Hematopoietic multipotent progenitor cell treated with erythropoietin and hydrocortisone succinate and interleukin-3 and kit ligand, for 4 days (in vitro differentiated cells): ENCODE measurements at places on chromosomes 12 and 14.
A peak's percentile ranks its signal among the peaks of the same experiment; 100 is the strongest.

DNA sequence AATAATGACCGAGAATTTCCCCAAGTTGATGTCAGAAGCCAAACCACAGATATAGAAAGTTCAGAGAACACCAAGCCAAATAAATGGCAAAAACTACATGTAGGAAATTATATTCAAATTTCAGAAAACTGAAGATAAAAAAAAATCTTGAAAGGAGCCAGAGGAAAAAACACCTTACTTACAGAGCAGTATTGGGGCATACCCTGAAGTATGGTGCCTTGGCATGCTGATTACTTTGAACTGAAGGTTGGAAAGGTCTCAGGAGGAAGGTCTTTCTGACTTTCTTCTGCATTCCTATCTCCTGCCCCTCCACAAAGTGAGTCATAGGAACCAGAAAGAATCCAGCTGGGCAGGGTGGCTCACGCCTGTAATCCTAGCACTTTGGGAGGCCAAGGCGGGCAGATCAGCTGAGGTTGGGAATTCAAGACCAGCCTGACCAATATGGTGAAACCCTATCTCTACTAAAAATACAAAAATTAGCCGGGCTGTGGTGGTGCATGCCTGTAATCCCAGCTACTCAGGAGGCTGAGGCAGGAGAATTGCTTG is 8.8 kb upstream of the FGF6 start:
- DNase-seq, result no peak

GRCh38 chr14:23357261-23357660 is 4.6 kb upstream of the SLC22A17 start:
- no peak for DNase-seq

GRCh38 chr12:103503546-103504480 is 8.0 kb upstream of the C12orf42 start:
- DNase-seq, result peak; percentile 71

GRCh38 chr12:69474456-69474855 is 4.3 kb downstream of the FRS2 start:
- no peak for DNase-seq

DNA sequence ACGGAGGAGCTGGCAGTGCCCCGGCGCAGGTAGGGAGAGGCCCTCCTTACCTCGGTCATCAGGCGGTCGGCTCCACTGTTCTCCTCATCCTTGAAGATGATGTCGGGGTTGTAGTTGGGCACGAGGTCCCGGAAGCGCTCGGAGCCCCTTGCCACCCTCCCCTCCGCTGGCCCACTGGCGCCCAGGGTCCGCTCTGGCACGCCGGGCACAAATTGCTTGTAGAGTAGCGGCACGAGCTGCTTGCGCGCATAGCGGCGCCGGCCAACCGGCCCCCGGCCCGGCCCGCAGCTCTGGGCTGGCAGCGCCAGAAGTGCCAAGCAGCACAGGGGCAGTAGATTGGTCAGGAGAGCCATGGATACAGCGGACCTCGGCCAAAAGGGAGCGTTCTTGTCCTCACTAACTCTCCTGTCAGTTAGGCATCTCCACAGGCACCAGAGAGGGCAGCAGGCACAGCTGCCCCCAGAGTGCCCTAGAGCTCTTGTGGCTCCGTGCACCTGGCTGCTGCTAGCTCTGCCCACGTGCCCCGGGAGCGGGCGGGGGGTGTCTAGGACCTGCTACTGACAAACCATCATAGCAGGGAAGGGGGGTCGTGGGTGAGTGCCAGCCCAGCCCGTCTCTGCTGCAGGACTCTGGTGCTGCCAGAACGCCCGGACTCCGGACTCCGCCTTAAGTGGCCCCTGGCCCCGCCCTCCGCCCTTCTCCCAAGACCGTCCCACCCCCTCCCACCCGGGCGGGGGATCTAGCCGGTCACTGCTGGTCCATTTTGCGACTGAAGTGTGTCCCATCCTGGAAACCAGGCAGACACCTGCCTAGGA is at the start of gene DHH:
Gene DHH (minus strand): TSS at position 642 of the 815 bp plus-strand sequence. CDS start 289 bp downstream, at position 353.
- peak; percentile 31 for DNase-seq

- no peak for DNase-seq
These were observed 484.1 kb downstream of the GLT1D1 start for GRCh38 chr12:129337413-129337812.

DNA sequence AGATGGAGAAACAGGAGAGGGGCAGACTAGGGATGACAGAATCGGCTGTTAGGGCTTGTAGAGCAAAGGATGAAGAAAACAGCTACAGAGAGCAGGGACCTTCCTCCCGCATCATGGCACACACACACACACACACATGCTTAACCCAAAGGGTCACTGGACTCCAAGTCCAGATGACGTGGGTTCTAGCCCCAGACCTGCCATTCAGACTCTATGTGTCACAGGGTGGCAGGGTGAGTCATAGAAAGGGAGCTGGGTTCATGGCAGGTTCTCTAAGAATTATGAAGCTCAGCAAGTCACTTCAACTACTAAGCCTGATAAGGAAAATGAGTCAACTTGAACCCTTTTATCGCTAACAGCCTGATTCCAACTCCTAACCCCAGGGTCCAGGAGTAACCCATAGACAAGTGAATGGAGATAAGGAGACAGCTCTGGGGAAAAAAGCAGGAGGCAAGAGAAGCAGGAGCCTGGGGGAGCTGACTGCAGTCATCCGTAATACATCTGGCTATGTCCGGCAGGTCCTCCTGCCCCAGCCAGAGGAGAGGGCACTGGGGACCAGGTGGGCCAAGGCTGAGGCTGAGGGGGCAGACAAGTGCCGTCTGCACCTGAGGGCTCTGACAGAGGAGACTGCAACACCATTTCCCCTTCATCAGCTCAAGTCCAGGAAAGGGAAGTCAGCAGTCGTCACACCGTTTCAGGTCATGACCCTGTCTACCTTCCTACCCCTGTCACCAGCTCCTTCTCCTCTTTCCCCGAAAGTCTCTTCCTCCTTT is 3.6 kb upstream of the TNFRSF1A start:
- DNase-seq, result peak; percentile 86

GRCh38 chr14:75268633-75269550 is 9.7 kb upstream of the FOS start:
- DNase-seq, result peak; percentile 69

GRCh38 chr12:111034886-111035577 is 114.7 kb upstream of the MYL2 start:
- peak; percentile 13 for DNase-seq

DNA sequence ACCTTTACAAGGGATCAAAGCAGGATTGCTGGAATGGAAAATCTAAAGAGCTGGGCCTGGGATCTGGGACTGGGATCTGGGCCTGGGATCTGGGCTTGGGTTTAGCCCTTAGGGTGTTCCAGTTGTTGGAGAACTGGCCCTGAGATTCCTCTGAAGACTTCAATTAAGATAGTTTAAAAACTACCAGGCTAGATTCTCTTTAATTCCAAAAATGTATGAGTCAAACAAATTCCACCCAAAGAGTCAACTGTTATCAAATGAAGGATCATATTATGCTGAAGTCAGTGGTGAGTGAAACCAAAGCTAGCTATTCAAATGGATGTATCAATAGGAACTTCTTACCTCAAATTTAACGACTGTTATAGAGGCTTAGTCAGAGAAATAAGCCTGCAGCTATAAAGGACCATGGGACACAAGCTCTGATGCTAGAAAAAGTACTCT is 40.5 kb downstream of the LIMA1 start:
- no peak for DNase-seq

- peak; percentile 35 for DNase-seq
These were observed 979 bp downstream of the LTBP2 start for GRCh38 chr14:74610866-74611649.

GRCh38 chr12:118377884-118378470 is 1.6 kb downstream of the SUDS3 start:
- DNase-seq, result peak; percentile 84

- DNase-seq, result no peak
These were observed 254.4 kb upstream of the DIO2 start for GRCh38 chr14:80465546-80466220.

DNA sequence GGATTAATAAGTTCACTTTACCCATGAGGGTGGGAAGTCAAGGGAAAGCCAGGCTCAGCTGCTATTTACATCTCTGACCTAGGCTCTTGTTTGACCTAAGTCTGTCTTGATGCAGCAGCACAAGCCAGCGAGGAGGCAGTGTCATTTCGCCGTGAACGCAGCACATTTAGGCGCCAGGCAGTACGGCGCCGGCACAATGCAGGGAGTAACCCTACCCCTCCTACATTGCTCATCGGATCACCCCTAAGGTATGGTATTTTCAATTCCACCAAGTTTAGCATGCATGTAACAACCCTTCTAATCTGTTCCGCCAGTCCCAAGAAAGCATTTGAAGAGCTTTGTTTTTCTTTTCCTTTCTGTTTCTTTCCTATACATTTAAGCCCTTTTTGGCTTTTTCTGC is 81.2 kb downstream of the PCNX1 start:
- DNase-seq, result peak; percentile 25

GRCh38 chr12:14614704-14615121 is 47.0 kb upstream of the PLBD1 start:
- no peak for DNase-seq

GRCh38 chr12:110249105-110249504 is 31.9 kb upstream of the ATP2A2 start:
- DNase-seq, result no peak

DNA sequence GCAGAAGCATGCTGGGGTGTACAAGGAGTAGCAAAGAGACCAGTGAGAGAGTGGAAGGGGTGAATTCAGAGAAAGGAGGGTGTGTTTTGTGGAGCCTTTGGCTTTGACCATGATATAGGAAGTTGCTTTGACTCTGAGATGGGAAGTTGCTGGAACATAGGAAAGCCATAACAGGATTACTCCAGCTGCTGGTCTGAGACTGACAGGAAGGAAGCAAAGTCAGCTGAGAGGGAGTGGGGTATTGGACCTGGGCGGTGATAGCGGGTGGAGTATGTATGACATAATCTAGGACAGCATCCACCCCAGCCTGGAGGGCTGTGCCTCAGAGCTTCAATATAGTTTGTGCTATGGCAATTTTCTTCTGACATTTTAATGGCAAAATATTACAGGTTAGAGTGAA is 324.4 kb downstream of the PDZRN4 start:
- peak; percentile 14 for DNase-seq

- no peak for DNase-seq
These were observed 24.2 kb downstream of the SMUG1 start for GRCh38 chr12:54164387-54165145.

DNA sequence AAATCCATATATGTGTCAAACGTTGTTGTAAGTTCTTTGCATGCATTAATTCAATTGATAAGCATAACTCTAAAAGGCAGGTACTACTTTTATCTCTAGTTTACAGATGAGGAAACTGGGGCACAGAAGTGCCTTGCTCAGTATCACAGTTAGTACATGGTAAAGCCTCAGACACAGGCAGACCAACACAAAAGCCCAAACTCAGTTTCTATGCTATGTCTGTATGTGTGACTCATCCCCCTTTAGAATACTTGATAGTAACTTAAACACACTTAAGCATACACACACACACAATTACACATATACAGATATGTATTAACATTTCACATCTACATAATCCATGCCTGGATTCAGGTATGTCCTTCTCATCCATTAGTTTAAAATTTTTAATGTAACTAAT is 88.0 kb downstream of the EPS8 start:
- peak; percentile 65 for DNase-seq
